ENCODE measurements at places on chromosomes 6 and 20.

GRCh38 chr6:108768166-108768555 lies 80.1 kb upstream of the ARMC2 start:
- DNase-seq, result no peak

DNA sequence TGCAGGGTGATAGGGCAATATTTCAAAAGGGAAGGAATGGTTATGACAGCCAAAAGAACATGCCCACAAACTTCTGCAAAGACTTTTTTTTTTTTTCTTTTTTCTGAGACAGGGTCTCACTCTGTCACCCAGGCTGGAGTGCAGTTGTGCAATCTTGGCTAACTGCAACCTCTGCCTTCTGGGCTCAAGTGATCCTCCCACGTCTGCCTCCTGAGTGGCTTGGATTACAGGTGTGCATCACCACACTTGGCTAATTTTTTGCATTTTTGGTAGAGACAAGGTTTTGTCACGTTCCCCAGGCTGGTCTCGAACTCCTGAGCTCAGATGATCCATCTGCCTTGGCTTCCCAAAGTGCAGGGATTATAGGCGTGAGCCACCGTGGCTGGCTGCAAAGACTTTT lies 117.6 kb upstream of the ADGRF1 start:
- no peak for DNase-seq

- no peak for DNase-seq
Observed at GRCh38 chr6:142275236-142276006, 26.4 kb upstream of the ADGRG6 start.

GRCh38 chr6:117861545-117861944 lies 45.5 kb upstream of the SLC35F1 start:
- no peak for DNase-seq

DNA sequence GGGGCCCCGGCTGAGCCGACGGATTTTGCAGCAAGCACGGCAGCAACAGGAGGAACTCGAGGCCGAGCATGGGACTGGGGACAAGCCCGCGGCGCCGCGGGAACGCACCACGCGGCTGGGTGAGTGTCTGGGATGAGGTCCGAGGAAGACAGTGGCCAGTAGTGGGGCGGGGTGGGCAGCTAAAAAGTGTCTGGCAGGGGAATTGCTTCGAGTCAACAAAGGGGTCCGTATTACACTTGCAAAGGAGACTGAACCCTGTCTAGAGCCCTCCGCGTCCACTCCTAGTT lies 356 bp downstream of the BYSL start:
- DNase-seq, result no peak

DNA sequence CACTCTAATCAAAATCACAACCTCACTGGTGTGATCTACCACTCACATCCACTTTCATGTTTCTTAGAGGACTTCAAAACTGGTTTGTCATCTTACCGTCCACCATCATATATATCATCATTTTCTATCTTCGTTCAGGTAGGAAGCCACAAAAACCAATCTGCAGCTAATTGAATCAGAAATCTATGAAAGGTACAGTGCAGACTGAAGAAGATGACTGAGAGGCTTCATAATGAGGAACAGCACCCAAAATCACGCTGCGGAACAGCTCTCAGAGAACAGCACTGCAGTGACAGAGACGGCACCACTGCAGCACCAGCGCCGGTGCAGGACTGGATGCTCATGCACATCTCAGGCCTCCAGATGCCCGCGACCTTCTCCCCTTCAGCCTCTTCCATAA lies 13.0 kb downstream of the GMDS start:
- DNase-seq, result no peak

All from stimulated activated CD4-positive, alpha-beta T cell treated with anti-CD3 and anti-CD28 coated beads, Interleukin-12 subunit alpha, Interleukin-12 subunit beta, amount 100 ng/mL, for 4 hours (primary cell).